Cerebellar cortex (tissue), 1 donor: ENCODE measurements at places on chromosomes 7 and 10.

GRCh38 chr7:122790591-122790990 is 87.9 kb upstream of the RNF148 start:
- DNase-seq: no peak

- DNase-seq: no peak
Observed at GRCh38 chr7:47249361-47249760, 332.6 kb downstream of the TNS3 start.

DNA sequence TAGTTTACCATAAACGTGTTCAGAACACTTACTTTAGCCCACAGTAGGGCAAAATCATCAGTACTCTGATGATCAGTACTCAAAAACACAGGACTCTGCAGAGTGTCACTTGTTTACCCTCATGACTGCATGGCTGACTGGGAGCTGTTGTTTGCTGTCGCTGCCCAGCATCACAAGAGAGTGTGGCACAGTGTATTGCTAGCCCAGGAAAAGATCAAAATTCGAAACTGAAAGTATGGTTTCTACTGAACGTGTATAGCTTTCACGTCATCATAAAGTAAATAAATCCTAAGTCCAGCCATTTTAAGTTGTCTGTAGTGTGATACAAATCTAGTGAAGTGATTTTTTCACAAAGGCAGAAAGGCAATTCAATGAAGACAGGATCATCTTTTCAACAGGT is 184.6 kb downstream of the RAMP3 start:
- DNase-seq: no peak

GRCh38 chr7:47506382-47507339 is 75.2 kb downstream of the TNS3 start:
- DNase-seq: peak; percentile 33

DNA sequence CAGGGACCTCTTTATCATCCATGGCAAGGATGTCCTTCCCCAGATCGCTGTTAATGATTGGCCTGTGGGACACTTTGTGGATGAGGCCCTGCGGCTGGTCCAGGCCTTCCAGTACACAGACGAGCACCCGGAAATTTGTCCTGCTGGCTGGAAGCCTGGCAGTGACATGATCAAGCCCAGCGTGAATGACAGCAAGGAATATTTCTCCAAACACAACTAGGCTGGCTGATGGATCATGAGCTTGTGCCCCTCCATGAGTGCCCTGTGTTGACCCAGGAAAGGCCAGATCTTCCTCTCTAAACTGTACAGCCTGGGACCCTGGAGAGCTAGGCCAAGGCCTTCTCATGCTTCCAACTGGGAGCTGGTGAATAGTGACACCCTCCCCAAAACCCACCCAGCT is 124.1 kb downstream of the CUL2 start:
- no peak for DNase-seq

GRCh38 chr10:132336064-132336746 is 4.2 kb downstream of the LRRC27 start:
- no peak for DNase-seq

GRCh38 chr7:119270644-119271043 is 1002.3 kb upstream of the KCND2 start:
- DNase-seq: no peak

- DNase-seq: no peak
Observed at GRCh38 chr7:110557-111232, 81.7 kb upstream of the FAM20C start.

DNA sequence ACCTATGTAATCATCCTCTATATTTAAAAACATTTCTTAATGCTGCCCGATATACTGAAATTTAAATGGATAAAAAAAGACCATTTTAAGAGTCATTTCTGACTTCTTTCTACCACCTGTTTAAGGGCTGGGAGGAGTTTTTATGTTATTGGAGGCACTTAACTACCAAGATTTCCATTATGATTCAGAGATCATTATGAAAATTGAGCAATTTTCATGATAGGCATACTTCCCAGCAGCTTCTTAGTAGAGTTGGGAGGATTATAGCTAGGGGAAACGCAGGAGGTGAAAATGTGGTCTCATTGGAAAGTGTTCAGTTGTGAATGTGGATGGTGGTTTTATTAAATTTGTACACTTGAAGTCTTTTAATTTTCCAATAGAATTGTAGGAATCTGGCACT is 28.4 kb upstream of the FAM204A start:
- no peak for DNase-seq

- no peak for DNase-seq
Observed at GRCh38 chr10:11871466-11871865, 48.3 kb downstream of the PROSER2 start.

GRCh38 chr7:95316588-95316987 is 7.7 kb downstream of the PON1 start:
- no peak for DNase-seq

GRCh38 chr7:119413314-119413805 is 859.6 kb upstream of the KCND2 start:
- DNase-seq: no peak

- no peak for DNase-seq
Observed at GRCh38 chr7:146411975-146412374, 295.4 kb downstream of the CNTNAP2 start.

DNA sequence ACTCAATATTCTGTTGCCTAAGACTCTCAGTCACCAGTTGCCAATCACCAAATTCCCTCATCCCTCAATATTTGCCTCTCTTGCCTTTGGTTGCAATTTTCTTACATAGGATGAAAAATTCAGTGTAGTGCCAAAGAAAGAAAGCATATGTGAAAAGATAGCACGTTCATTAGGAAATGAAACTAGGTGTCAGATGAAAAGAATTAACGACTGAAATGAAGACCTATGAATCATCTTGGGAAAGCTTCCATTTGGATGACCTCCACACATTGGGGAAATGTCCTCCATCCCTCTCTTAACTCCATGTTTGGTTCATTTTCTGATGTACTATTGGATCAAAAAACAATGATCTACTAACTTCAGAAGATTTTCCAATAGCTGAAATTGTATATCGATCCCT is 145.1 kb upstream of the MEOX2 start:
- no peak for DNase-seq

- DNase-seq: no peak
Observed at GRCh38 chr10:48456808-48457761, 147.8 kb downstream of the ARHGAP22 start.
